ENCODE measurements at places on chromosomes 7 and 10.

DNA sequence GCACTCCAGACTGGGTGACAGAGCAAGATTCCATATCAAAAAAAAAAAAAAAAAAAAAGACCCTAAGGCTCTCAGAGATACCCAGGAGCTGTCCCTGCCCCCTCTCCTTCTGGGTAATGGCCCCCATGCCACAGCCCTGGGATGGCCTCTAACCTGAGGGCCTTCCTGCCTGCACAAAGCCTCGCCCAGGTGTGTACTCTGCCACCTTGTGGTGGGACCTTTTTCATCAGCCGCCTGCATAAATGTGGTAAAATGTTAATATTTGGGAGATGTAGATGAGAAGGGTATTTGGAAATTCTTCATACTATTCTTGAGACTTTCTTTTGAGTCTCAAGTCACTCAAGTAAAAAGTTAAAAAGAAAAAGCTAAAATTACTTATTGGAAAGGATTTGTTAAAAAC is 46.3 kb upstream of the RNF216 start:
- DNase-seq, result no peak

DNA sequence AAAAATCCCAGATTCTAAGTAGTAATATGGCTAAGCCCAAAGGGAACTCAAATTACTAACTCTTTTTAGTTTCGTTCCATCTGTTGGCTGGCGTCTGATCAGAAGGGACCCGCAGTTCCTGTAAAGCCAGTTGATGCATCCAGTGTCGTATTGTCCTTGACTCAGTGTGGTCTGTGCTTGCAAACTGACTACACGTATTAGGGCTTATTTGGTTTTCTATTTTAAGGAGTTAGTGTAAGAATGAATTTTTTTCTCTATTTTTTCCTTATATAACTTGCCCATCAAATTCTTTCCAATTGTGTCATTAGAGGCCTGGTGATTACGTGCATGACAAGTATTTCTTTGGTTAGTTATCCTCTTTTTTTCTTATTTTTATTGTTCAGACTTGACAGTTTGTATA is 9.7 kb downstream of the ABCA13 start:
- DNase-seq, result no peak

- no peak for DNase-seq
These were observed 148.1 kb downstream of the SLC16A9 start for GRCh38 chr10:59561477-59562121.

- no peak for DNase-seq
These were observed 10.6 kb downstream of the ELAPOR2 start for GRCh38 chr7:87048839-87049238.

DNA sequence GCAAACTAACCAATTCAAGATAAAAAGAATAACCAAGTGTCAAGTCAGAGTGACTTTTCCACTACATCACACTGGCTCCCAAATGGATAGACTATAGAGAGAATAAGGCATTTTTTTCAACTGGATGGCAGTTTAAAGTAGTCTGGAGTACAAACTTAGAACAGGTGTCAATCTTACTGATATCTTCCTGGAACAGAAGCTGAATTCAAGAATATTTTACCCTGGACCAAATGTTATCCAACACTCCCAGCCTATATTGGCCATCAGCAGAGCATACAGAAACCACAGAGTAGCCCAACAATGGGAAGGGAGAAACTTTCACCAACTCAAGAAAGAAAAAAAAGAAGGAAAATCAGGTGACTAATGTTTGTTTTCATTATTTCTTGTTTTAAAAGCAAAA is 11.5 kb downstream of the IDE start:
- no peak for DNase-seq

DNA sequence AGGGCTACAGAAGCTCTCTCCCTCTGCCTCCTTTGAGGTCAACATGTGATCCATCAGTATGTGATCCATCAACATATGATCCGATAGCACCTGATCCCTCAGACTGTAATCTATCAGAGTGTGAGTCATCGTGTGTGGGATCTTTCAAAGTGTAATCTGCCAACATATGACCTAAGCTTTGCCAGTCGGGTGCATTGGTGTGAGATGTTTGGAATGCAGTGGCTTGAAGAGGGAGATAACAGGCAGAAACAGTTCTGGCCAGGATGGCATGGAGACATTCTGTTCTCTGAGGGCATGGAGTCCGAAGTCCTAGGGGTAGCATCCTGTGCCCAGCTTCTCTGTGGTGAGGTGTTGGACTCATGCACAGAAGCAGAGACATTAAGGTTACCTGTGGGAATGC is 217.7 kb upstream of the ETV1 start:
- DNase-seq, result no peak

DNA sequence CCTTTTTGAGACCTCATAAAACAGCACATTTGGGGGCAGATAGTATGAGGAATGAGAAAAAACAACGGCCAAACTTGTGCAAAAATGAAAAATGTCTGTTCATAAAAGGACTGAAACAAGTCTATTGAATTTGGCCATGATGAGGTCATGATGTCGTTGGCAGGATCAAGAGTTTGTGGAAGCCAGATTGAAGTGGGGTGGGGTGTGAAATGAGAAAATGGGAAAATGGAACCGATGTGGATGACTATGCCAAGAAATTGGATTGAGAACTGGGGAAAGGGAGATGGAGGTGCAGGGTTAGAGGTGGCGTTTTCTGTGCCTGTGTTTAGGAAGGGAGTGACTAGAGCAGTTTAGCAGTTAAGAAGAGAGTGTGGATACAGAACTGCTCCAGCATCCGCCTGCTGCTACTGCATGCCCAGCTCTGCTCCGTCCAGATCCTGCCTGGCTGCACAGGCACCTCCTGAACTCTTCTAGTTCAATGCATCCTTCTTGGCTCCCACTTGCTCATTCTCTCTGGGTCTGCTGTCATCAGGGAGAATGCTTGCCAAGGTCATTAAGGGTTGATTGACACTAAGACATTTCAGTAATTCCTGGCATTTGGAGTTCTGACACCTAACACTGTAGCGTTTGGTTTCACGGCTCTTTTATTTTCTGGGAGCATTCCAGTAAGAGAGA is 111.9 kb downstream of the GALNT17 start:
- DNase-seq, result no peak

DNA sequence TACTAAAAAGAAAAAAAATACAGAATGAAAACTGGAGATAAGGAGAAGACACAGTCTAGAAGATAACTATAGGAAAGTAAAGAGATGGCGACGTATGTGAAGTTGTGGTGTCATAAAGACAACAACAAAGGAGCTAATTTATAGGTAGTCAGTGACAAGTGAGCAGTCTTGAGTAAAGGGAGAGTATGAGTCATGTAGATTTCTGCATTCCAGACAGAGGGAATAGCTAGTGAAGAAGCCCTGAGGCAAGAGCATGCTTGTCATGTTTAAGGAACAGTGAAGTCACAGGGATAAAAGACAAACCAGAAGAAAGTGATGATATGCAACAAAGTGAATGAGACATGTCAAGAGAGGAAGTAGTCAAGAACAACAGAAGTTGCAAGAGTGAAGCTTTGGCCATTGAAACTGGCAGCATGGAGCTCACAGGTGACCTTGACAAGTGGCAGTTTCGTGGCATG is 2.3 kb upstream of the MIOS start:
- DNase-seq, result peak; percentile 74

DNA sequence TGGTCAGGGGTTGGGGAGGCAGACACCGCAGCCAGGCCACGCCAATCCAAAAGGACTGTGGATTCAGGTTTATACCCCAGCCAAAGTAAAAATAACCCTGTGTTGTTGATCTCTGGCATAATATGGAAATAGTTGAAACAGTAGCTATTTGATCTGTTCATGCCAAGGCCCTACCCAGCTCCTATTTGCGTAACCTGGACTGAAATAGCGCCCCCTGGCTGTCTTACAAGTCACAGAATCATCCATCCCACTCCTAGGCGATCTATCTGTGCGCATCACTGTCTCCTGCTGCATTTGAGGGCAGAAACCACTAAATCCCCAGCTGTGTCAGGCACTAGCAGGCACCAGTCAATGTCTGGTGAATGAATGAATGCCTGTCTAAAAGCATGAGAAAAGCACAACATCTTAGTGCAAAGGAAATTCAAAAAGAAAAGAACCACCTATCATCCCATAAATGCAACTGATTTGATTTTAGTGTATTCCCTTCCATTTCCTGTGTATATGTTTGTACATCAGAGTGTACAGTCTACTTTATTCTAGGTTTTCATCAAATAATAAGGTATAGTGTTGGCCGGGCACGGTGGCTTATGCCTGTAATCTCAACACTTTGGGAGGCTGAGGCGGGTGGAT is 160.0 kb downstream of the SLIT1 start:
- no peak for DNase-seq

DNA sequence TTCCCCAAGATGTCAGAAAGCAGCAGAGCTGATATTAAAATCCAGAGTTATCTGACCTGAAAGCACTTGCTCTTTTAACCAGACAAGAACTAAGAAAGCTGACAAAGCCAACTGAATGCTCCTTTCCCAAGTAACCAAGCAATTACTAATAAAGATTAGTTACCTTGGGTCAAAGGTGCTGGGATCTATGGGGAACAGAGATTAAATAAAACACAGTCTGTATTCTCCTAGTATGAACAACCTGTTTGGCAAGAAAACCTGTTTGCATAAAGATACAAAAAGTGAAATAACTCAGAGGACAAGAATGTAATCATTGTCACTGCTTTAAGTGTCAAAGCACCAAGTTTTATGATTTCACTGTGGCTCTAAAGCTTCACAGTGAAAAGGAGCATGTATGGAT is 35.7 kb downstream of the ITPRID1 start:
- DNase-seq, result no peak

GRCh38 chr7:114962441-114962840 is 40.5 kb downstream of the MDFIC start:
- DNase-seq, result no peak

GRCh38 chr7:1192171-1192676 is 32.2 kb upstream of the ZFAND2A start:
- DNase-seq, result peak; percentile 34

- DNase-seq, result no peak
These were observed 649.1 kb downstream of the INHBA start for GRCh38 chr7:41053820-41054219.

DNA sequence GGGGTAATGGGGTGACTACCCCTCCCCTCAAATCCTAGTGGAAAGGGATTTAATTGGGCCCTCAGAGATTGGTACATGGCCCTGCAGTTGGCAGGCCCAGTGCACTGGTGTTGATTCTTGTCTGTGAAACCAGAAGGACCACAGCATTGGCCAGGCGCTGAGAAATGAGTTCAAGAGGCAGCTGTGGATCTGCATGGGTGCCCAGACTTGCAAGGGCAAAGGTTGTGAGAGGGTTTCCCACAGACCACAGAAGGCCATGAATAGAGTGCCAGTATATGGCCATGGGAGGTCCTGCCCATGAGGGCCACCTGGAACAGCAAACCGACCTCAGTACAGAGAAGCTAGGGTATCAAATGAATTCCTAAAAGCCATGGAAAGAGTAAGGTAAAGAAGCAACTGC is 32.9 kb downstream of the TMEM168 start:
- no peak for DNase-seq

GRCh38 chr7:82039621-82040020 is 269.8 kb upstream of the HGF start:
- DNase-seq, result no peak

DNA sequence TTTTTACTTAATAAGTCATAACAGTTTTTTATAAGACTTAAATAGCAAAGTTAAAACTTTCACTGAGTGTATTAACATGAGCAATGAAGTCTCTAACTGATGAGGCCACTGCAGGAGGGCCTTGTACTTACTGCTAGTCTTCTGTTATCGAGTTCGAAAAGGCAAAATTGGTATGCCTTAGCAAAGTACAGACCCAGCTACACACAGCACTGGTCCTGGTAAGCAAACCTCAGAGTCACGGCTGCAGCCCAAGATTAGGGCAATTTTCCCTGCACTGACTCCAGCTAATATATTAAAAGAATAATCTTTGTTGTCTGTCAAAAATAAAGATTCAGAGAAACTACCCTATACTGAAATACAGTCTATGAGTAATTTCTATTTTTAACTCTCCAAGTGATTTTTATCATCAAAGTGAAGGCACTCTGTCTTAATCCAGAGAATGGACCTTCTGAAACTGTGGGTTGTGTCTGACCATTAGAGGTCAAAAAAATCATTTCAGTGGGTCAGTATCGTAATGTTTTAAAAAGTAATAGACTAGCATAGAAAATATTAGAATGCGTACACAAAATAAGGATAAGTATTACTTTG is 85.7 kb downstream of the HBP1 start:
- no peak for DNase-seq

GRCh38 chr7:85426487-85426960 is 239.7 kb upstream of the SEMA3D start:
- no peak for DNase-seq

- no peak for DNase-seq
These were observed 27.3 kb downstream of the NAPEPLD start for GRCh38 chr7:103121641-103122040.

GRCh38 chr7:122132341-122132740 is 11.7 kb downstream of the AASS start:
- DNase-seq, result no peak

- no peak for DNase-seq
These were observed 1.1 kb upstream of the MTPAP start for GRCh38 chr10:30349967-30350735.

DNA sequence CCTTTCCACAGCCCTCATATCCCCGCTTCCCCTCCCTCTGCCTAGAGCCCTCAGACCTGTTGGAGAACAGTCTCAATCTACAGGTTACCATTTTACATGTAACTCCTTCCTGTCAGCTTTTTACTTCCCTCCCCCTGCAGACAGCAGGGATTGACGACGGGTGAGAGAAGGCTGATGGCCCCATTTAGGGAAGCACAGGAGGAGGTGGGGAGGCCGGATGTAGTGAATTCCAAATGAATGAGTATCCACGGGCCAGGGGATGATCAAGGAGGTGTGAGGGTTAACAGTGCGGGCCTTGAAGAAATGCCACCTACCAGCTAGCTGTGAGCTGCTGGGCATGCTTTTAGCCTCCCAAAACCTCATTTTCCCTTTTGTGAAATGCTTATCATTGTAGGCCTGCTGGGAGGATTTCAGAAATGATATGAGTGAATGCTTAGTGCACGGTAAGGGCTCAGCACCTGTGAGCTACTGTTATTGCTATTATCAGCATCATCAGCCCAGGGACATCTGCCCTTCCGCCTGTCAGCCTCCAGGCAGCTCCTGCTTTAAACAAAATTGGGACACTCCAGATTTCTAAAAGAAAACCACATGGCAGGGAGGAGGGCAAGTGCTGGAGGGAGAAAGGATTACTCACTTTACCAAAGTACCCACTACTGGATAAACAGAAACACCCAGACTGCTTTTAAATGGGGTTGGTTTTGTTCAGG is 6.5 kb upstream of the NANOS1 start:
- peak; percentile 83 for DNase-seq

DNA sequence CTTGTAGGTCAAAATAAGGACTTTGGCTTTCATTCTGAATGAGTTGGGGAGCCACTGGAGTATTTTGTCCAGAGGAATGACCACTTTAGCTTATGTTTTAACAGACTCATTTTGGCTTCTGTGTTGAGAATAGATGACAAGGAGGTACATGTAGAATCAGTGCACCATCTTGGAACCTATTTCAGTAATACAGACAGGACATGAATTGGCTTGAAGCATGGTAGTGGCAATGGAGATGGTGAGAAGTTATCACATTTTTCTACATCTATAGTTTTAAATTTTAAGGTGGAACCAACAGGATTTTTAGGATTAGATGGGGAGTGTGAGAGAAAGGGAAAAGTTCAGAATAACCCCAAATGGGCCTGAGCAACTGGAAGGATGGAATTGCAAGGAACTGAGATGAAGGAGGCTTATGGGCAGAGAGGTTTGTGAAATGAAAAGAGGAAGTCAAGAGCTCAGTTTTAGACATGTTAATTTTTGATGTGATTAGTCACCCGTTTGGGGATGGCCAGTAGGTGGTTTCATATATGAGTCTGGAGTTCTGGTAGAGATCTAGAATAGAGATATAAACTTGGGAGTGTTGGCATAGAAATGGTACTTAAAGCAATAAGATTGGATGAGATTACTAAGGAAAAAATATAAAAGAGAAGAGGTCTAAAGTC is 89.2 kb upstream of the JAZF1 start:
- DNase-seq, result no peak
